ENCODE measurements at places on chromosomes 7 and 10. TPM values are rescaled to one million over a fixed set of nuclear protein-coding genes. Genes with fewer than 3 reads are reported as not detected.
A peak's percentile ranks its signal among the peaks of the same experiment; 100 is the strongest.

The COL26A1 gene
- total RNA-seq, result not detected

DNA sequence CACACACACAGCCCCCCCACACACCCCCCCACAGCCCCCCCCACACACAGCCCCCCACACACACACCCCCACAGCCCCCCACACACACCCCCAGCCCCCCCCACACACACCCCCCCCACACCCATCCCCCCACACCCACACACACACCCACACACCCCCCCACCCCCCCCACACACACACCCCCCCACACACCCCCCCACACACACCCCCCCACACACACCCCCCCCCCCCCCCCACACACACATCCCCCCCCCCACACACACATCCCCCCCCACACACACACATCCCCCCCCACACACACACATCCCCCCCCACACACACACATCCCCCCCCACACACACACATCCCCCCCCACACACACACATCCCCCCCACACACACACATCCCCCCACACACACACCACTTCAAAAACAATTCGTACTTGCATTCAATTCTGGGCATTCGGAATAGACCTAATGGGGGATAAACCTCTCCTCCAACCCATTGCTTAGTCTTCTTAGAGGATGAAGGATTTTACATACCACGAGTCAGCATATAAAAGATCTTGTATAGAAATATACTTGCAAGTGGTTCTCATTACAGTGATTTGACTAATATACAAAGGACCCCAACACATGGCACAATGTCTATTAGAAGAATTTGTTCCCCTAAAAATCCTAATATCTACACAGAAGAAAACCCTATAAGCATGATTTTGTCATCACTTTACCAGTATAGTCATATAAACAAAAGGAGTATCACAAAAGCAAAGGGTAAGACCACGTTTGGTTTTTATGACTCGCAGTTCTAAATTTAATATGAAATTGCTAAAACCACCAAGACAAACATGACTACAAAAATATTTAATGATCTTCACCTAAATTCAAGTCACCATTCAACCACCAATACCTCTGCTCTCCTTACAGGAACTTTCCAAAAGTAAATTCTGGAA lies 80.9 kb downstream of the DIP2C start:
- H3K4me3 ChIP-seq, result no peak overlapping the region
- H3K36me3 ChIP-seq, result no peaks in the 10 kb centered on the region
- H3K27ac ChIP-seq, result no peak overlapping the region
- DNase-seq, result no peak

- peaks cover 6% of the 10 kb centered on the region for H3K36me3 ChIP-seq
- no peak overlapping the region for H3K4me3 ChIP-seq
- no peaks in the 10 kb centered on the region for H3K27me3 ChIP-seq
- no peak for DNase-seq
Observed at GRCh38 chr10:16592378-16592777, 70.7 kb upstream of the C1QL3 start.

GRCh38 chr10:62980687-62981086 lies 152.4 kb upstream of the NRBF2 start:
- H3K4me3 ChIP-seq, result no peak overlapping the region
- no peak for DNase-seq
- H3K27ac ChIP-seq, result no peak overlapping the region
- no peaks in the 10 kb centered on the region for H3K27me3 ChIP-seq
- H3K4me1 ChIP-seq, result no peaks in the 10 kb centered on the region

DNA sequence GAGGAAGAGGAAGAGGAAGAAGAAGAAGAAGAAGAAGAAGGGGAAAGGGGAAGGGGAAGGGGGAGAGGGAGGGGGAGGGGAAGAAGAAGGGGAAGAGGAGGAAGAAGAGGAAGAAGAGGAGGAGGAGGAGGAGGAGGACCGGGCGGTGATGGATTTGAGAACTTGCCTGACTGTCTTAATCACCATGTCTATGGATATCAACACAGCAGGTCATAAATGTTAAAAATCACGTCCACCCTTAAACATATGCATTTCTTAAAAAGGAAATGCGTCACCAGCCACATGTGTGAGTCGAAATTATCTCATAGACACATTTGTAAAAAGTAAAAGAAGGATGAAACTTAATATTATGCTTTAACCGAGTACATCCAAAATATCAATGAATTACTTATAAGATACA lies 42.1 kb upstream of the INSIG1 start:
- H3K27ac ChIP-seq, result no peak overlapping the region
- no peaks in the 10 kb centered on the region for H3K36me3 ChIP-seq
- H3K27me3 ChIP-seq, result no peaks in the 10 kb centered on the region
- H3K4me1 ChIP-seq, result no peaks in the 10 kb centered on the region
- no peak for DNase-seq

The IFIT1B gene
- 0.59 TPM for total RNA-seq

DNA sequence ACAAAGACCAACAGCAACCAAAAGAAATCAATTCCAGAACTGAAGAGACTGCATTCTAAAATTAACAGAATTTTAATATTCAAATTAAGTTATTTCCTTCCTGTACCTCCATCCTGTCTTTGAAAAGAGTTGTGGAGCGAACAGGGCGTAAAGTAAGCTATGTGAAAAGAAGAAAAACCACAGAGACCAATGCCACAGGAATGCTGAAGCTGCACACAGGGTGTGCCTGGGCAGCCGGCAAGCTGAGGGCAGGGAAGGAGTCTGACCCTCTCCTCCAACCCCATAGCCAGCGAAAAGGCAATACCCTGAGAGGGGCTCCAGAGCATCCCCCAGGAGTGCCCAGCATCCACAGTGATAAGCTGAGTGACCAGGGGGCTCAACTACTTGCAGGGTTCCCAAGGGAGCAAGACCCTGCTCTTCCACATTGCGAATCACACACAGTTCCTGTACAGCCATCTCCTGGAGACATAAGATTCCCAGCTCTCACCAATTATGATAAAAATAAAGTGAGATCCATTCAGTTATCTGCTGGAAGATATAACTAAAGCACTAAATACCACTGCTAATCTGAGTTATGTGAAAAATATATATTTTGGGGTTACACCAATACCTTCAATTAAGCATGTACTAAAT lies 93.8 kb downstream of the PARD3 start:
- no peaks in the 10 kb centered on the region for H3K36me3 ChIP-seq
- no peaks in the 10 kb centered on the region for H3K27me3 ChIP-seq
- no peak overlapping the region for H3K4me3 ChIP-seq
- peak overlapping the region; percentile 24 for H3K27ac ChIP-seq

The EEPD1 gene
- 8.0 TPM for total RNA-seq

DNA sequence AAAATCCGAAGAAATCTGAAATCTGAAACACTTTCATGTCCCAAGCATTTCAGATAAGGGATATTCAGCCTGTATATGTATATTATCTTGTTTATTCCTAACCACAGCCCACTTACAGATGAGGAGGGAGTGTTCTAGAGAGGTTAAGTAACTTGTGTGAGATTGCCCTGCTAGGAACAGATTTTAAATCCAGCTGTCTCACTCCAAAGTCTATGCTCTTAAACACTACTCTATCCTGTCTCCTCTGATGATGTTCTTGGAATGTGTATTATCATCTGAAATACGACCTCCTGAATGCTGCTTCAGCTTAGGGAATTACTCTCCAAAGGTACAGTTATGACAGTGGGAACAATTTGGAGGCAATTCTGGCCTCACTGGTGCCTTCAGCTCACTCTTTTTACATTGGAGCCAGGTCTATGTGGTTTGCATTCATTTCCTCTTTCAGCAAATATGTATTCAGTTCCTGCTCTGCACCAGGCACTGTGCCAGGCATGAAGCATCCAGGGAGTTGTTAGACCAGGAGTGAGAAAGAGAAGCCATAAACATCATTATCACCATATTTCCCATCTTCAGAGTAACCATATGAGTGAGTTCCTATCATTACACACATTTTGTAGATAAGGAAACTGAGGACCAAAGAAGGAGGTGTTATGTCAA lies 70.2 kb downstream of the NOC3L start:
- H3K4me3 ChIP-seq, result no peak overlapping the region
- DNase-seq, result no peak
- H3K4me1 ChIP-seq, result no peaks in the 10 kb centered on the region
- H3K27ac ChIP-seq, result no peak overlapping the region

GRCh38 chr7:30559611-30560010 lies 35.1 kb upstream of the GARS1 start:
- no peaks in the 10 kb centered on the region for H3K27me3 ChIP-seq
- H3K36me3 ChIP-seq, result no peaks in the 10 kb centered on the region
- H3K27ac ChIP-seq, result peak overlapping the region; percentile 3
- no peaks in the 10 kb centered on the region for H3K4me1 ChIP-seq

DNA sequence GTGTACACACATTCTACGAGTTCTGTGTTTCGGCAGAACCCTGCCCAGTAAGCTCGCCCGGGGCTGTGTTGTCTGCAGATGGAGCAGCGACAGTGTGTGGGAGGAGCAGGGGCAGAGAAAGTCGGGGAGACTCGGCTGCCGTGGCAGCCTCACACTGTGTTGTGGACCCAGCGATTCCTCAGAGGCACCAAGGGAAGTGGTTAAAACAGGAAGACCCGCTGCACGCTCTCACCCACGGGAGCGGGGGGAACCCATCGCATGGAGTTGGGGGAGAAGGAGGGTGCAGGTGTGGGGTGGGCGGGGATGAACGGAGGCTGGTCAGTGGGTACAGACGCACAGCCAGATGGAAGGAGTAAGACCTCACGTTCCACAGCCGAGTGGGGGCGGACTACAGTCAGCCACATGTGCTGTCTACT lies 250.2 kb downstream of the ELFN1 start:
- H3K27ac ChIP-seq, result peak overlapping the region; percentile 2
- H3K4me3 ChIP-seq, result peak overlapping the region; percentile 5
- no peaks in the 10 kb centered on the region for H3K27me3 ChIP-seq
- peaks cover 13% of the 10 kb centered on the region for H3K4me1 ChIP-seq
- no peaks in the 10 kb centered on the region for H3K36me3 ChIP-seq
- no peak for DNase-seq

GRCh38 chr10:123019941-123020703 lies 11.3 kb downstream of the ACADSB start:
- DNase-seq, result no peak
- H3K4me1 ChIP-seq, result no peaks in the 10 kb centered on the region
- no peak overlapping the region for H3K27ac ChIP-seq
- H3K27me3 ChIP-seq, result no peaks in the 10 kb centered on the region

The TMEM130 gene
- 2.3 TPM for total RNA-seq

The AOAH gene
- total RNA-seq, result 33.5 TPM

GRCh38 chr10:121152935-121153334 lies 301.8 kb downstream of the WDR11 start:
- H3K27me3 ChIP-seq, result no peaks in the 10 kb centered on the region
- no peak overlapping the region for H3K27ac ChIP-seq
- H3K4me1 ChIP-seq, result peaks cover 4% of the 10 kb centered on the region

DNA sequence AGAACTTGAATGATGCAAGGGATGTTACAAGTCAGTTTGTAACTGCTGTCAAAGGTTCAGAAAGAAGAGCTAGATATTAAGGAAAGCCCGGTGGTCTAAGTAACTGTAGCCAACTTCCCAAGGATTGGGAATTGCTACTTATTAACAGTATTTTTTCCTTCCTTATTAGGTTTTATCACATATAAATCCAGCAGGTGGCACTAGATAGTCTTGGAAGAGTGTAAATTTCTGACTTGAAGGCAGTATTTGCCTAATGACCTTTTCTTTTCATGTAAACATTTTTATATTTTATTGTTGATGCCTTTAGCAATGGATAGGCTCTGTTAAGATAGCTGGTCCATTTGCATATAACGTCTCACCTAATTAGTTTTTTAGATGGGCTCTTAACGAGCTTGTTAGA lies 51.2 kb downstream of the ANLN start:
- H3K4me3 ChIP-seq, result no peak overlapping the region
- no peaks in the 10 kb centered on the region for H3K4me1 ChIP-seq
- no peak for DNase-seq
- H3K36me3 ChIP-seq, result no peaks in the 10 kb centered on the region

DNA sequence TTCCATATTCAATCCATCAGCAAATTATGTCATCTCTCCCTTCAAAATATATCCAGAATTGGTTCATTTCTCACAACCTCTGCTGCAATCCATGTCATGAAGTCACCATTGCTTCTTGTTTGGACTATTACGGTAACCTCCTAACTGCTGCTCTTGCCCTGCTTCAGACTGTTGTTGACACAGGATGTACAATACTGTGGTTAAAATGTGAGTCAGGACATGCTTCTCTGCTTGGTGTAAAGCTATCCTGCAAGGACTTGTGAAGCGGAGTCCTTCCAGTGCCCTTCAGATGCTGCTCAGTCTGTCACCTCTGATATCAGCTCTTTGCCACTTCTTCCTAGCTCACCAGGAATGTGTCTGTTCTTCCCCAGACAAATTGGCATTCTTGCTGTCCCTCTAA lies 10.4 kb upstream of the NXPH1 start:
- H3K27me3 ChIP-seq, result no peaks in the 10 kb centered on the region
- H3K4me1 ChIP-seq, result no peaks in the 10 kb centered on the region
- DNase-seq, result no peak
- no peaks in the 10 kb centered on the region for H3K36me3 ChIP-seq
- H3K27ac ChIP-seq, result no peak overlapping the region
- H3K4me3 ChIP-seq, result no peak overlapping the region

DNA sequence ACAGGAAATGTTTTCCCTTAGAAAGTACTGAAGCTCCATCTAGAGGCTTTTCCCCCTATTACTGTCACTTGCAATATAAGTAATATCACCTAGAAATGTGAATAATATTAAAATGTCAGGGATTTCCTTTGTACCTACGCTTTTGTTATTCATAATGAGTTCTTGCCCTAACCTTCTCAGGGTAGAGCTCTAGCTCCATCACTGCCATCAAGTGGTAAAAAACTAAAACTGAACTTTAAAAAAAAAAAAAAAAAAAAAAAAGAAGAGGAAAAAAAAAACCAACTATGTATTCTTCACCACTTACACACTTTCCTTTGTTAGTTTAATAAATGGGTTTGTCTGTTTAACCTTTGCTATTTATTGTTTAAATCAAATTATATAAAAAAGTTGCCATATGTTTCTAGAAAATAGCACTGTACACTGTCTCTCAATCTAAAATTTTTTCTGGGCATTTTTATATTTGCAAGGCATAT lies 49.9 kb downstream of the DNAJC1 start:
- no peak overlapping the region for H3K27ac ChIP-seq
- H3K27me3 ChIP-seq, result no peaks in the 10 kb centered on the region
- no peaks in the 10 kb centered on the region for H3K36me3 ChIP-seq
- no peak overlapping the region for H3K4me3 ChIP-seq
- DNase-seq, result no peak
- H3K4me1 ChIP-seq, result no peaks in the 10 kb centered on the region

DNA sequence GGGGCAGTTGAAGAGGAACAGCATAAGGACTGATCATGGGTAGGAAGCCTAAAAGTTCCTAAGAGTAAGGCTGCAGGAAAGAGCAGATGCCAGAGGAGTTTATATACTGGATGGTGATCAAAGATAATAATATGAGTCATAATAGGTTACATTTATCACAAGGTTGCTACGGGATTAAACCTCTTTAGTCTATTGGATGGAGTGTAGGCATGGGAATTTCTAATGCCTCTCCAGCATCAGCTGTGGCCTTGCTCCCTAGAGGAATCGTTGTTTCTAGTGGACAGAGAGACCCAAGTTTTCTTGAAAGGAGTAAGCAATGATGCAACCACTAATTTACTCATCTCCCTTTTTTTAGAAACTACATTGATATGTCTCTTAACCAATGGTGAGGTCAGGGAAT lies 213.4 kb downstream of the GPR37 start:
- no peaks in the 10 kb centered on the region for H3K36me3 ChIP-seq
- DNase-seq, result no peak
- H3K4me1 ChIP-seq, result no peaks in the 10 kb centered on the region
- H3K27me3 ChIP-seq, result no peaks in the 10 kb centered on the region
- H3K4me3 ChIP-seq, result no peak overlapping the region
- no peak overlapping the region for H3K27ac ChIP-seq

Measured in upper lobe of left lung (tissue), 6 donors.